Smooth muscle cell of the pulmonary artery (primary cell): ENCODE measurements at places on chromosomes 6 and 20. TPM values are rescaled to one million over a fixed set of nuclear protein-coding genes. Genes with fewer than 3 reads are reported as not detected.

TPX2 gene
- total RNA-seq, result 10.6 and 22.9 TPM in 2 replicates

THBD gene
- total RNA-seq, result 21.1 and 52.5 TPM in 2 replicates

MACROD2 gene
- 0.40 and 0.85 TPM in 2 replicates for total RNA-seq

ELOVL4 gene
- total RNA-seq, result 5.4 and 7.0 TPM in 2 replicates

HLA-DMB gene
- total RNA-seq, result 0.07 and 0.59 TPM in 2 replicates

PLA2G7 gene
- total RNA-seq, result not detected in 2 replicates

ARMH2 gene
- total RNA-seq, result not detected in 2 replicates

CYP24A1 gene
- total RNA-seq, result 0.20 and 0.26 TPM in 2 replicates

CGA gene
- total RNA-seq, result not detected in 2 replicates

NRSN1 gene
- total RNA-seq, result not detected in 2 replicates

TRIM15 gene
- total RNA-seq, result not detected in 2 replicates

CPXM1 gene
- total RNA-seq, result 0.33 TPM in 1 of 2 replicates, not detected in the other

RNF217 gene
- total RNA-seq, result 28.0 and 46.2 TPM in 2 replicates

UST gene
- total RNA-seq, result 23.8 and 31.3 TPM in 2 replicates

BANF2 gene
- total RNA-seq, result not detected in 2 replicates

BTN2A1 gene
- 16.5 and 17.1 TPM in 2 replicates for total RNA-seq

ZBTB9 gene
- 4.9 and 6.5 TPM in 2 replicates for total RNA-seq

CCM2L gene
- total RNA-seq, result 0.07 TPM in 1 of 2 replicates, not detected in the other

PACRG gene
- 0.20 TPM in 1 of 2 replicates, not detected in the other for total RNA-seq

VSTM2L gene
- total RNA-seq, result 2.1 and 2.5 TPM in 2 replicates

TRAPPC3L gene
- 0.07 TPM in 1 of 2 replicates, not detected in the other for total RNA-seq

ZSCAN23 gene
- 4.7 TPM in 2 replicates for total RNA-seq

MROH8 gene
- total RNA-seq, result 0.59 and 1.5 TPM in 2 replicates

NKAPL gene
- total RNA-seq, result 0.96 and 1.7 TPM in 2 replicates

POPDC3 gene
- total RNA-seq, result 4.4 and 14.8 TPM in 2 replicates

PAK5 gene
- total RNA-seq, result 0.03 TPM in 1 of 2 replicates, not detected in the other

SAMD3 gene
- 9.3 and 9.7 TPM in 2 replicates for total RNA-seq

OR12D3 gene
- total RNA-seq, result not detected in 2 replicates

TMEM170B gene
- total RNA-seq, result 1.8 and 2.2 TPM in 2 replicates

FLRT3 gene
- 0.52 and 0.76 TPM in 2 replicates for total RNA-seq

TMEM63B gene
- total RNA-seq, result 36.9 and 56.1 TPM in 2 replicates

CCN6 gene
- total RNA-seq, result 0.10 TPM in 1 of 2 replicates, not detected in the other

PRKN gene
- 1.1 and 3.0 TPM in 2 replicates for total RNA-seq

PDYN gene
- total RNA-seq, result not detected in 2 replicates

DEK gene
- 34.5 and 55.5 TPM in 2 replicates for total RNA-seq

ZFP57 gene
- 0.07 TPM in 1 of 2 replicates, not detected in the other for total RNA-seq

SLPI gene
- 0.52 and 0.69 TPM in 2 replicates for total RNA-seq

IPCEF1 gene
- total RNA-seq, result 0.07 TPM in 1 of 2 replicates, not detected in the other

NKX2-4 gene
- total RNA-seq, result not detected in 2 replicates

GJA1 gene
- total RNA-seq, result 495 and 563 TPM in 2 replicates

EPHA7 gene
- total RNA-seq, result 0.07 and 0.26 TPM in 2 replicates

DZANK1 gene
- 1.1 and 1.7 TPM in 2 replicates for total RNA-seq

MAP7 gene
- 0.76 and 1.3 TPM in 2 replicates for total RNA-seq

CCR6 gene
- total RNA-seq, result not detected in 2 replicates

NOTCH4 gene
- 0.65 and 0.96 TPM in 2 replicates for total RNA-seq

POM121L2 gene
- not detected in 2 replicates for total RNA-seq

PRR18 gene
- total RNA-seq, result not detected in 2 replicates

PMEPA1 gene
- 6.1 and 19.9 TPM in 2 replicates for total RNA-seq

DSP gene
- total RNA-seq, result 11.4 and 13.2 TPM in 2 replicates

SNAP25 gene
- 0.53 and 1.1 TPM in 2 replicates for total RNA-seq

PSMG4 gene
- total RNA-seq, result 21.7 and 28.2 TPM in 2 replicates

SLC12A5 gene
- total RNA-seq, result 0.07 TPM in 1 of 2 replicates, not detected in the other

KCNK16 gene
- total RNA-seq, result not detected in 2 replicates

ECT2L gene
- 0.07 TPM in 1 of 2 replicates, not detected in the other for total RNA-seq
